ENCODE measurements at places on chromosomes 16 and 17. TPM values are rescaled to one million over a fixed set of nuclear protein-coding genes. Genes with fewer than 3 reads are reported as not detected.

GRCh38 chr17:82101301-82101715 is 3.3 kb upstream of the FASN start:
- no peak for DNase-seq

DNA sequence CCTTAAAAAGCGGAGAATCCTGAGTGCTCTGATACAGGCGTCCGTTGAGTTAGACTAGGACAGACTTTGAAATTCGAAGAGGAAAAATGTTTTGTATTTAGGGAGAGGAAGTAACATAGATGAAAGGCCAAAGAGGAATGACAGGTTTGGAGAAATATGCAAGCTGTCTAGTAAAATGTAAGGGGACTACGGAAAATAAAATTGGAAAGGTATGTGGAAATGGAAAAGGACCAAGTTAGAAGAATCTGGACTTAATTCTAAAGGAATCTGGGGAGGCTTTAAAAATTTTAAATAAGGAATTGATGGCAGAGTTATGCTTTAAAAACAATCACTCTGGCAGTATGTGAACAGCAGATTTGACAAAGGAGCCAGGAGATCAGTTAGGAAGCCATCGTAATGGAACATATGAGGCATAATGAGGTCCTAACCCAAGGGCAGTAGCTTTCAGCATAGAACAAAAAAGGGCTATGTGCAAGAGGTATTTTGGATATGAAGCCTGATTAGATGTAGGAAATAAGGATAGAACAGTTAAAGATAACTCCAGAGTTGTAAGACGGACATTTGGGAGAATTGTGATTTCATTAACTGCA is 38.3 kb downstream of the CYB561 start:
- no peak for DNase-seq

GRCh38 chr17:32258383-32259140 is 7.1 kb upstream of the RHBDL3 start:
- DNase-seq, result no peak

- DNase-seq, result peak; percentile 85
These were observed 92.0 kb upstream of the CHMP6 start for GRCh38 chr17:80899402-80900268.

GRCh38 chr17:79650283-79650682 is 39.4 kb upstream of the RBFOX3 start:
- no peak for DNase-seq

- no peak for DNase-seq
These were observed 136.0 kb upstream of the TNRC6C start for GRCh38 chr17:77822302-77823030.

- DNase-seq, result no peak
These were observed 26.9 kb downstream of the SPNS3 start for GRCh38 chr17:4460661-4461060.

- no peak for DNase-seq
These were observed 715.1 kb downstream of the CDH11 start for GRCh38 chr16:64406770-64407181.

DNA sequence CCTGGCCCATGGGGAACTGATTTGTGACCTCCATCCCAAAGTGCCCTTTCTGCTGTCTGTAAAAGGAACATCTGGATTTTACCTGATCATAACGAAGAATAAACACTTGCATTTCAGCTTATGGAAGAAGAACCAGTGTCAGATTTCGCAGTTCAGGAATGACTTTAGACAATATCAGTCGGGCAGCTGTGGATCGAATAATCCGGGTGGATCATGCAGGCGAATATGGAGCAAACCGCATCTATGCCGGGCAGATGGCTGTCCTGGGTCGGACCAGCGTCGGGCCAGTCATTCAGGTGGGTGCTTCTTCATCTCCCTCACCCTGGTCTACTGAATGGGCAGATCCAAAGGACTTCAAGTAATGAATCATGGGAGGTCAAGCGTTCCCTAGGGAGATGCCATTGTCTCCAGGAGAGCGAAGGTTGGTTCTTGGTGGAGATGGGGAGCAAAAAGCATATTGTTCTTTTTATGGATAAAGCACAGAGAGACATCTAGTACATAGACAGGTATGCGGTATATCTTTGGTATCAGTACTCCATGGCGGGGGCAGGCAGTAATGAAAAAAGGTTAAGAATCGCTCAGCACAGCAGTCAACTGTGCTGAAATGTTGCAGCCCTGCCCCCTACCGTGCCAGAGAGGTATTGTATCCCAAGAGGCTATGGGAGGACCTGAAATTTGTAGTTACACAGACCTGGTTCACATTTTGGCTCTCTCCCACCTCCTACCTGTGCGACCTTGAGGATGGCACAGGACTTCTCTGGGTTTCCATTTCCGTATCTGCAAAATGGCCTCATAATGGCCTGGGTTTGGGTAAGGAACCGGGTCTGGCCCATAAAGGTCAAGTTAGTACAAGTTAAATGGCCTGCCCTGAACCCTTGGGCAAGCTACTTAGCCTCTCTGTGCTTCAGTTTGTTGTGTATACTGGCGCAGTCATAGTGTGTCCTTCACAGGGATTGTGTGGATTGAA is 4.7 kb downstream of the COQ7 start:
- DNase-seq, result peak; percentile 65

DNA sequence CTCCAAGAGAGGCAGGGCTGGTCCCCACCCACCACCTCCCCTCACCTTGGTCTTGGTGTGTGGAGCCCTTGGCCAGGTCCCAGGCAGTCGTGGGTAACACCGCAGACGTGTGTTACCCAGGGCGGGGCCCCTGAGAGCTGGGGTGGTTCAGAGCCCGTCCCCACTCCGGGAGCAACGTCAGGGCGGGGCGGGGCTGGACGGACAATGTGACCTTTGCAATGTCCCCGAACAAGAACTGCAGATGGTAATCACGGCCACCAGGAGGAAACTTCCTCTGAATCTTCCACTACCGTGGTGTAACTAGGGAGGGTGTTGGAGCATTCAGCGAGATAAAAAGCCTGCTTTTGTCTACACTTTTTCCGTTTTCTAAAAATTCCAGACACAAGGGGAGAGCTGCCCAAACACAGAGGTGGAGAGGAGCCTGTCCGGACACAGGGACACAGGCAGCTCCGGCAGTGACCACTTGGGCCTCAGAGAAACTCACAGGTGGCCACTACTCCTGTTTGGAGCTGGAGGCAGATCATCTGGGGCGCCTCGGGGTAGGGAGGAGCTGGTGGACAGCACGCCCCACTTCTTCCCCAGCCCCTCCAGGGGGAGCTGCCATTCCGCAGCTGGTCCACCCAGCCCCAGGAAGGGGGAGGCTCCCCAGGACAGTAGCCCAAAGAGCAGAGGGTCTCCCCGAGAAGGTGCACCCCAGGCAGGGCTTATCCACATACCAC is 14.2 kb upstream of the SLC38A10 start:
- DNase-seq, result no peak

DNA sequence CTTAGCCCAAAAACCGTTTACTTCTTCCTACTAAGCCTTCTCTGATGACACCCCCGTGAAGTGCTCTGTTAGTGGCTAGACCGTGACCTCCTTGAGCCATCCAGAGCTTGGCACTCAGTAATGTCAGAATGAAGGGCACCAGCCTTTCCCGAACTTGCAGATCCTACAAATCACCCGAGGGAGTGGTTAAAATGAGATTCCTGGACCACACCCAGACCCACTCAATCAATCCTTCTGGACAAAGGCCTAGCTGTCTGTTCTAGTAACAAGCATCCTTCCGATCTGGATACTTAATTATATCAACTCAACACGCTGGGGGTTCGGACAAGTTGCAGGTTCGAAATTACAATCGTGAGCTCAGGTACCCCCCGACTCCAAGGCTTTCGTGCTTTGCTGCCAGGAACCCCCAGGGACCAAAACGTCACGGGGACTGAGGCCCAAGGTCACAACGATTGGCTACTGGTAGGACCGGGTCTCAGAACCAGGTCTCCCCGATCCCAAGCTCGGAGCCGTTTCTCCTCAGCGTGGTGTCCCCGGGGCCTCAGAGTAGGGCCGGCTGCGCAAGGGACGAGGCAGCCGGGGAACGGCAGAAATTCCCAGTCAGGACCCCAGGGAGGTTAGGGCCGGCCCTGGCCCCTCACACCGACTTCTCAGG is 527 bp downstream of the CIAPIN1 start:
- DNase-seq, result no peak

- no peak for DNase-seq
These were observed 217.1 kb downstream of the SLC39A11 start for GRCh38 chr17:72875361-72875760.

DNA sequence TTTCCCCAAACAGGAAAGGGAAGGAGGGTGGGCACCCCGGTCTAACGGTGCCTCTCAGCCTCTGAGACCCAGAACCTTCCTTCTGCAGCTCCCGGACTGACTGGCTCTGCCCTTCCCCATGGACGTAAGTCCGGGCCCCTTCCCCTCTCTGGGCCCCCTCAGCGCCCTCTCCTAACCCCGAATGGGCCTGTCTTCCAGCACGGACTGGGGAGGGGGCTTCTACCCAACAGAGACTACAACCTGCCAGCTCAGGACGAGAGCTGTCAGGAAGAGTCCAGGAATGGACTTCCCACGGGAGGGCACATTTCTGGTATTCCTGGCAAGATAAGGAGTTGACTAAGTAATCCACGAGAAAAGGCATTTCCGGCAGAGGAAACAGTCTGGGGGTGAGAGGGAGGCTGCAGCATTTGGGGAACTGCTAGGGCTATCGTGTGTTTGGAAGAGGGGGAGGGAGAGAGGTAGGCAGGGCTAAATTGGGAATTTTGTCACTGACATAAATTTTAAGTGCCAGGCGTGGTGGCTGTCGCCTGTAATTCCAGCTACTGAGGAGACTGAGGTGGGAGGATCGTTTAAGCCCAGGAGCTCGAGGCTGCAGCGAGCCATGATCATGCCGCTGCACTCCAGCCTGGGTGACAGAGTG is 12.1 kb upstream of the ALDOA start:
- DNase-seq, result no peak

GRCh38 chr17:32757963-32758362 is 119.0 kb downstream of the MYO1D start:
- DNase-seq, result no peak

DNA sequence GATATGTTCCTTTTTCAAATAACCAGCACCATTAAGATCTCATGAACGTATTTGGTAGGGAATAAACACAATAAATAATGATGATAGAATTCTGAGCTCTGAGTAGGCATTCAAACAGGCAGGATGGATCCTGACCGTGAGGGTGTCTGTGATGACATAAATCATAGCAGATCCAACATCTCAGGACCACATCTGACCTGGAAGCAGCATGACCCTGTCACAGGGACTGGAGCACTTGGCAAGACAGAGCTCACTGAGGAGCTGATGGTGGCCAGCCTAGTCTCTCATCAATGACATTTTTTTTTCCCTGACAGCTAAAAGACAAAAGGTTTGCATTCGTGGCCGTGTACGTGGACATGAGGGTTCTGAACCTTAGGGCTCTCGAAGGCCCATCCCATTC is 337.5 kb downstream of the NPIPA8 start:
- DNase-seq, result no peak

TSPAN10 gene
- 0.56 TPM for total RNA-seq

GRCh38 chr17:61294777-61295176 is 104.9 kb upstream of the TBX2 start:
- no peak for DNase-seq

DNA sequence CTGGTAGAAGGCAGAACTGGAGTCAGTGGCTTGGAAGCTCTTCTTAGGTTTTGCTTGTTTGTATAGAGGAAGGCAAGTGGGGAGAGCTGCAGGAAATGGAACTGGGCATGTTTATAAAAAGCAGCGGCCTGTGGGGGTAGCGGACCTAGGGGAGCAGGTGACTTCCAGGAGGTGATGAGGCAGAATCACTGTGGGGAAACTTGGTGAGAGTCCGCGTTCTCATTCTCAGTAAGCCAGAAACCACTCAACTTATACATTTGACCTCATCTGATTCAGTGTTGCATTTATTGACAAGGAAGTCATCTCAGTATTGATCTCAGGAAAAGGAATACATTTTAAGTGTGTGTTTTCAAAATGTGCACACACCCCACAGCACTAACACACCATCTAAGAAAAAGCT is 299.8 kb downstream of the CNTNAP4 start:
- no peak for DNase-seq

OR1A1 gene
- total RNA-seq, result not detected

DNA sequence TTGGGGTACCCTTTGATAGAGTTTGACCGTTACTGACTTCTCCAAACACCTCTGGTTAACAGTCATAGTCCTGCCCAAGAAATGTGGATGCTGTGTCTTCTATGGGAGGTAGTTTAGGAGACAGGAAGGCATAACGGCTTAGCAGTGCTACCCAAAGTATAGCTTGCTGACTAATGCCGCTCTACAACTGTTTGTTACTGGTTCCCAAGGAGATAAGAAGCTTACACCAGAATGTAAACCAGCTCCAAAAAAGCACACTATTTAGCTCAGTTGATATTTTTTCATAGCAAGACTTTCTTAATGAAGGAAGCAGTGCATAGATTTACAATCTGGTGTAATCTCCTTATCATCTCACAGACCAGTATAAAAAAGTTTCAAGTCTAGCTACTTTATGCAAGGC is 95.7 kb downstream of the HS3ST3B1 start:
- no peak for DNase-seq

GPRC5C gene
- total RNA-seq, result not detected

- no peak for DNase-seq
These were observed 66.8 kb downstream of the MARCHF10 start for GRCh38 chr17:62741290-62741689.

CCL2 gene
- total RNA-seq, result not detected

KRTAP9-4 gene
- not detected for total RNA-seq
